ENCODE measurements at places on chromosomes 7 and 10. TPM values are rescaled to one million over a fixed set of nuclear protein-coding genes. Genes with fewer than 3 reads are reported as not detected.

- H3K27ac ChIP-seq, result no peak overlapping the region
- no peaks in the 10 kb centered on the region for H3K27me3 ChIP-seq
- peaks cover 10% of the 10 kb centered on the region for H3K4me1 ChIP-seq
- DNase-seq, result no peak
- H3K4me3 ChIP-seq, result no peak overlapping the region
These were observed 152.0 kb downstream of the PLPP4 start for GRCh38 chr10:120609006-120609405.

DNA sequence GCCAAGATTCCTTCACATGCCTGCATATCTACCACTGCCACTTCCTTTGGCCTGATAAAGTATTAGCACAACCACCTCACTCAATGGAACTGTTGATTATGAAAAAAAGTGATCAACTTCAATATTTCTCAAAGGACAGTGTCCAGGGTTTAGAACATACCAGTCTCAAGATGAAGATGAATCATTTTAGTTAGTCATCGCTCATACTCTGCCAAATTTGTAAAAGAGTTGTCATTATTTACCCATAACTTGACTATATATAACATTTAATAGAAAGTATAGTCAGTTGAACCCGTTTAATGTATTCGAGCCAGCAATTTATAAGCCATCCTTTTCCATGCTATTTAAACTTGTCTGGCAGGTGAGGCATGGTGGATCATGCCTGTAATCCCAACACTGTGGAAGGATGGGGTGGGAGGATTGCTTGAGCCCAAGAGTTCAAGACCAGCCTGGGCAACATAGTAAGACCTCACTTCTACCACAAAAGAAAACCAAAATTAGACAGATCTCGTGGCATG, 33.2 kb downstream of the SPAM1 start:
- DNase-seq, result no peak
- H3K36me3 ChIP-seq, result no peaks in the 10 kb centered on the region
- H3K4me1 ChIP-seq, result no peaks in the 10 kb centered on the region
- no peaks in the 10 kb centered on the region for H3K27me3 ChIP-seq
- H3K27ac ChIP-seq, result no peak overlapping the region

DNA sequence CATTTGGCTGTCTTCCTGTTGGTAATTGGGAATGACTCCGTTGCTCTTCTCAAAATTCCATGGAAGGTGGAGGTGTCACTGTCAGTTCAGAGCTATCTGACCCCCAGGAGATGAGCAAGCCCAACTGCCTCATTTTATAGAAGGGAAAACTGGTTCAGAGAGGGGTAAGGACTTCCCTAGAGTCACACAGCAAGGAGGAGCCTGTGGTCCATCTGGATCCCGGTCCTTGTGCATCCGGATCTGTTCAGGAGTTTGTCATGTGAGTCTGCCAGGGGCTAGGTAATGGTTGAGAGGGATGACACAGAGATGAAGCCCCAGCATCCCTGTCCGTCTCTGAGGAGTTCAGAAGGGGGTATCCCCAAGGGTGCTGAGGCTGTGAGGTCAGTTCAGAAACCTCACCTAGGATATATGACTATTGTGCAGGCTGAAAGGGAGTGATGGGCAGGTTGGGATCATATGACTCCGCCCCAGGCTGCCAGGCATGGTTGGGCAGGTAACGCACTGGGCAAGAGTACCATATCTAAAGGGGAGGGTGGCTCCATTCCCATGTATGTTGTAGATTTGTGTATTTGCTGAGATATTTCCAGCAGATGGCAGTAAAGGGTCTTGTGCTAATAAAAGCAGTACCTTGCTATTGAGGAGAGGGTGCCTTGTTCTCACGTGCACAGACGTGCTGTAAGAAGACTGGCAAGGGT, 16.0 kb upstream of the SLC29A3 start:
- peak; percentile 83 for DNase-seq
- H3K27ac ChIP-seq, result no peak overlapping the region
- H3K27me3 ChIP-seq, result no peaks in the 10 kb centered on the region
- H3K4me1 ChIP-seq, result no peaks in the 10 kb centered on the region
- no peaks in the 10 kb centered on the region for H3K36me3 ChIP-seq

DNA sequence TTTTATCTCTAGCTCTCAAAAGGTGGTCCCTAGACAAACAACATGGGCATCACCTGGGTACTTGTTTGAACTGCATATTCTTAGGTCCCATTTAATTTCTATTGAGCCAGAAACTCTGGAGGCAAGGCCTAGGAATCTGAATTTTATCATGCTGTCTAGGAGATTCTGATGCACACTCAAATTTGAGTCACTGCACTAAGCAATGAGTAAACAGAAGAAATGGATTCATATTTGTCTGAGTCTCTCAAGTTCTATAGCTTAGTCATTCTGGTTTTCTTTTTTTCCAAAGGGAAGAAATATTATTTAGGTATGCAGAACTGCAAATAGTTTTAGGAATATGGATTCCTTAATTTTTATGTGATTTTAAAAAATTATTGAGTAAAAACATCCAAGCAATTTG, 185.5 kb downstream of the SEMA3A start:
- H3K4me3 ChIP-seq, result no peak overlapping the region
- H3K27me3 ChIP-seq, result no peaks in the 10 kb centered on the region
- H3K27ac ChIP-seq, result no peak overlapping the region
- H3K36me3 ChIP-seq, result peaks cover 3% of the 10 kb centered on the region

- H3K27ac ChIP-seq, result no peak overlapping the region
- no peak for DNase-seq
- no peaks in the 10 kb centered on the region for H3K4me1 ChIP-seq
- H3K36me3 ChIP-seq, result no peaks in the 10 kb centered on the region
- H3K27me3 ChIP-seq, result no peaks in the 10 kb centered on the region
These were observed 4.8 kb upstream of the CYP3A43 start for GRCh38 chr7:99822731-99823718.

- H3K36me3 ChIP-seq, result no peaks in the 10 kb centered on the region
- no peaks in the 10 kb centered on the region for H3K27me3 ChIP-seq
- no peak overlapping the region for H3K4me3 ChIP-seq
- DNase-seq, result no peak
These were observed 525.6 kb downstream of the PTPRN2 start for GRCh38 chr7:158061884-158062656.

GRCh38 chr7:2037301-2037807, 195.4 kb downstream of the MAD1L1 start:
- H3K27ac ChIP-seq, result no peak overlapping the region
- no peaks in the 10 kb centered on the region for H3K4me1 ChIP-seq
- no peak for DNase-seq
- no peaks in the 10 kb centered on the region for H3K36me3 ChIP-seq
- no peaks in the 10 kb centered on the region for H3K27me3 ChIP-seq

- H3K27me3 ChIP-seq, result no peaks in the 10 kb centered on the region
- no peaks in the 10 kb centered on the region for H3K4me1 ChIP-seq
- no peak overlapping the region for H3K27ac ChIP-seq
- no peak for DNase-seq
These were observed 228.0 kb downstream of the CACNB2 start for GRCh38 chr10:18368273-18368672.

- no peak overlapping the region for H3K27ac ChIP-seq
- H3K4me3 ChIP-seq, result no peak overlapping the region
These were observed 4.5 kb upstream of the NPY start for GRCh38 chr7:24279512-24279911.

- DNase-seq, result no peak
- H3K27ac ChIP-seq, result no peak overlapping the region
- no peaks in the 10 kb centered on the region for H3K27me3 ChIP-seq
- H3K4me1 ChIP-seq, result peaks cover 15% of the 10 kb centered on the region
These were observed 54.3 kb upstream of the SEMA3A start for GRCh38 chr7:84248843-84249242.

GRCh38 chr10:47335906-47336305, 12.3 kb upstream of the RBP3 start:
- no peaks in the 10 kb centered on the region for H3K27me3 ChIP-seq
- H3K27ac ChIP-seq, result no peak overlapping the region
- H3K4me3 ChIP-seq, result no peak overlapping the region
- no peaks in the 10 kb centered on the region for H3K4me1 ChIP-seq

- no peaks in the 10 kb centered on the region for H3K36me3 ChIP-seq
- no peak overlapping the region for H3K27ac ChIP-seq
- no peak for DNase-seq
- 0 out of 2 replicates have a peak, but pooled peaks cover 4% of the 10 kb centered on the region for H3K4me1 ChIP-seq
These were observed 497.3 kb downstream of the SORCS3 start for GRCh38 chr10:105138358-105138757.

DNA sequence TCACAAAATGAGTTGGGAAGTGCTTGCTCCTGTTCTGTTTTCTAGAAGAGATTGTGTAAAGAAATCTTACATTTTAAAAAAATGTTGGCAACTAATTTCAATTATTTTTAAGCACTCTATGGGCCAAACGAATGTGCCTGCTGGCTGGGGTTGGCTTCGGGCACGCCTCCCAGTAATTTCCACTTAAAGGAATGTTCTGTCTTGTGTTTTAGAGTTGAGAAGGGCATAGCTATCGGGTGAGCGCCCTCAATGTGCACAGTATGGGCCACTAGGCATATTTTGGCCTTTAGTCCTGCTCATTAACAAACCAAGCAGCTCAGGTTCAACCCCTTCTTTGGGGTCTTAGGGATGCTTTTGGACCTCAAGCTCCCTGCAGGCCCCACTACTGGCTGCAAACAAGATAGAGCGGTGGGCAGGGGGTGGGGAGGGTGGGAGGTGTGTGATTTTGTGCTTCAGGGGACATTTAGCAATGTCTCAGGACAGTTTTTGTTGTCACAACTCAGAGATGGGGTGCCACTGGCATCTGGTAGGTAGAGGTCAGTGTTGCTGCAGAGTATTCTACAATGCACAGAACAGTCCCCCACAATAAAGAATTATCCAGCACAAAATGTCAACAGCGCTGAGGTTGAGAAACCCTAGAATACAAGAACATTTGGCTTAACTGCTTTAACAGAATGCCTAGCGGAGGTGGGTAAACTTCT, 40.7 kb downstream of the TACC2 start:
- no peak overlapping the region for H3K4me3 ChIP-seq
- H3K4me1 ChIP-seq, result no peaks in the 10 kb centered on the region
- no peak for DNase-seq
- no peak overlapping the region for H3K27ac ChIP-seq

DNA sequence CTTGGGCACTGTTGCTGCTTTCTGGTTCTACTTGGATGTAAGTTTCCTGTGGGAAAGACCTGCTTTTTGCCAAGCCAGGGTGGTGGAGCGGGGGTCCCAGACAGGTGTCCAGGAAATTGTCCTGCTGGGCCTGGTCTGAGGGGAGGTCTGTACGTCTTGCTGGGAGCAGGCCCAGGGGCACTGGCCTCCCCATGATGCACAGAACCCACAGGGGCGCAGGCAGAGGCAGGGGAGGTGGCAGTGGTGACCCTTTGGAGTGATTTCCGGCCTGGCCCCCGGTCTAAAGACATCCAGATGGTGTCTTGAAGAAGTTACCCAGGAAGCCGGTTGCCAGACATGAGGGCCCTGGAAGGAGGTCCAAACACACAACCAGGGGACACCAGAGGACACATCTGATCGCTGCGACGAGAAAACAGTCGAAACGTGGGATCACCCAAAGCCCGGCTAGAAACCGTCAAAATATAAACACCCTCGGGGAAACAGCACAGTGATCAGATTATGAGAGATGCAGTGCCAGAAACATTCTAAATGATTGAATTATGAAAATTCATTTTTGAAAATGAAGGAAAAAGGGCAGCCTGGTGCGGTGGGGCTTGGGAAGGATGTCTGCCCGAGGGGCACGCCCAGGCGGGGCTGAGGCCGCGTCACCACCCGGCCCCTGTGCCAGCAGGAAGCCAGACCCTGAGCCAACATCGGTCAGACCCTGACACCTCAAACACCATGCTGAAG, 59.6 kb downstream of the TMEM270 start:
- H3K36me3 ChIP-seq, result no peaks in the 10 kb centered on the region
- H3K4me1 ChIP-seq, result peaks cover 16% of the 10 kb centered on the region
- no peak for DNase-seq
- no peaks in the 10 kb centered on the region for H3K27me3 ChIP-seq
- H3K27ac ChIP-seq, result no peak overlapping the region

DNA sequence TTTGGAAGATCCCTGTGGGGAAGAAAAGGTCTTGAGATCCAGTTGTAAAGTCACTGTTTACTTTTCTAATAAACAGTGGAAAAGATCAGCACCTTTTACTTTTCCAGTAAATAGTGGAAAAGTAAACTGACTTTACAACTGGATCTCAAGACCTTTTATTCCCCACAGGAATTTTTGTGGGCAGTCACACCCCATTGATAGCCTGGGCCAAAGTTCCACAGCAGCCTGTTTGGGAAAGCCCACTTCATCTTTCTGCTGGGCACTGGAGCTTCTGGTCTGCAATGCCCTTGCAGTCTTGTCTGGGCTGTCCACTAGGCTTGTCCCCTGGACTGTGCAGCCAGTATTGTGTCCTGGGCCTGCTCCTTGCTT, 50.2 kb downstream of the ADCY1 start:
- H3K4me3 ChIP-seq, result no peak overlapping the region
- H3K4me1 ChIP-seq, result no peaks in the 10 kb centered on the region
- no peaks in the 10 kb centered on the region for H3K27me3 ChIP-seq
- no peaks in the 10 kb centered on the region for H3K36me3 ChIP-seq
- no peak overlapping the region for H3K27ac ChIP-seq

GRCh38 chr10:33712825-33713224, 378.4 kb upstream of the NRP1 start:
- H3K4me3 ChIP-seq, result no peak overlapping the region
- H3K27ac ChIP-seq, result no peak overlapping the region
- no peak for DNase-seq
- no peaks in the 10 kb centered on the region for H3K27me3 ChIP-seq
- H3K4me1 ChIP-seq, result peaks cover 10% of the 10 kb centered on the region

GRCh38 chr10:69328380-69328735, 50.1 kb downstream of the HK1 start:
- no peak for DNase-seq
- peaks cover 94% of the 10 kb centered on the region for H3K4me1 ChIP-seq
- H3K27ac ChIP-seq, result peak overlapping the region; percentile 99
- no peaks in the 10 kb centered on the region for H3K27me3 ChIP-seq

DNA sequence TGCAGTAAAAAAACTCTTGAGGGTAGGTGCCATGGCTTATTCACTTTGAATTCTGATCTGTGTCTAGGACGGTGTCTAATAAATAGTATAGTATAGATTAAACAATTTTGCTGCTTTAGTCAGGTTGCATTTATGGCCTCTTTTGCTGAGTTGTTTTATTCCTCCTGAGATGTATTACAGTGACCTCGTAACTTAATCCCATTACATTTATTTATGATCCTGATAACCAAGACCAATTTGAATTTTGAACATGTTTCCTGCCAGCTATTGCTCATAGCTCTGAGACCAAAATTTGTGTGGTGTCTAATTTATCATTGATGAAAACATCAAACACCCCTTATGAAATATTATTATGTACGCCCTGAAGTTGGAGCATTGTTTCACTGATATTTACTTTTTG, 381.9 kb upstream of the SEMA3C start:
- H3K27me3 ChIP-seq, result no peaks in the 10 kb centered on the region
- no peak for DNase-seq
- no peaks in the 10 kb centered on the region for H3K36me3 ChIP-seq
- no peak overlapping the region for H3K27ac ChIP-seq
- H3K4me3 ChIP-seq, result no peak overlapping the region
- peaks cover 12% of the 10 kb centered on the region for H3K4me1 ChIP-seq

The SFTPD gene
- 0.70 TPM for total RNA-seq

The TAS2R5 gene
- total RNA-seq, result 5.1 TPM

The ZNF37A gene
- total RNA-seq, result 14.6 TPM

The RNF133 gene
- 2.0 TPM for total RNA-seq

The CYP26A1 gene
- 2.8 TPM for total RNA-seq

The PSD gene
- total RNA-seq, result 4.0 TPM

The LRCH4 gene
- 51.5 TPM for total RNA-seq

The CDC14C gene
- 0.54 TPM for total RNA-seq

The HNRNPH3 gene
- total RNA-seq, result 87.4 TPM

All from GM23338 (cell line).